SJSA1 (cell line): ENCODE measurements at places on chromosomes 13 and 19.

- DNase-seq = peak; percentile 74
Measured at GRCh38 chr19:29694669-29695627, 20.1 kb downstream of the C19orf12 start.

DNA sequence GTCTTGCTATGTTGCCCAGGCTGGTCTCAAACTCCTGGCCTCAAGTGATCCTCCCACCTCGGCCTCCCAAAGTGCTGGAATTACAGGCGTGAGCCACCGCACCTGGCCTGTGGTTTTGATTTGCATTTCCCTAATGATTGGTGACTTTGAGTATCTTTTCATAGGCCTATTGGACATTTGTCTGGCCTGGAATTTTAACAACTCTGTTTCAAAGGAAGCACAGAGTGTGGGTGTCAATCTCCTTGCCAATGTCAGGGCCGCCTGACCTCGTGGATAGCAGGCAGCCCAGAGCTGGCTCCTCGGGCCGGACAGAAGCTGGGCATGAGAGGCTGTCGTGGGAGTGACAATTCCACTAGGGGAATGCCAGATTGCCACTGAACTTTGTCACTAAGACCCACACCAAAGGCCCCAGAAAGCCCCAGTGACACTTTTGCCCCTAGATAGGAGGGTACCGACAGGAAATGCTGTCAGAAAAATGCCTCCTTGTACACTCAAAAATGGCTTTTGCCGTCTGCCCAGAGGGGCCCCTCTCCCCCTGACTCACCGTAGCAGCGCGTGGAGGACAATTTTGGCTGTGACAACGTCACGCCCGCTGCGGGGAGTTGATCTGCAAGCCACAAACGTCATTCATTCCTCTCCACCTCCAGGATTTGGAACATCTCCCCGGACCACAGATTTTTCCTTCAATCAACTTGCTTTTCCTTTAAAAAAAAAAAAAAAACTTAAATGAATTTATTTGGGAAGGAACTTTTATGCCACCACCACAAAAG, 11.7 kb upstream of the ADGRE5 start:
- no peak for DNase-seq

DNA sequence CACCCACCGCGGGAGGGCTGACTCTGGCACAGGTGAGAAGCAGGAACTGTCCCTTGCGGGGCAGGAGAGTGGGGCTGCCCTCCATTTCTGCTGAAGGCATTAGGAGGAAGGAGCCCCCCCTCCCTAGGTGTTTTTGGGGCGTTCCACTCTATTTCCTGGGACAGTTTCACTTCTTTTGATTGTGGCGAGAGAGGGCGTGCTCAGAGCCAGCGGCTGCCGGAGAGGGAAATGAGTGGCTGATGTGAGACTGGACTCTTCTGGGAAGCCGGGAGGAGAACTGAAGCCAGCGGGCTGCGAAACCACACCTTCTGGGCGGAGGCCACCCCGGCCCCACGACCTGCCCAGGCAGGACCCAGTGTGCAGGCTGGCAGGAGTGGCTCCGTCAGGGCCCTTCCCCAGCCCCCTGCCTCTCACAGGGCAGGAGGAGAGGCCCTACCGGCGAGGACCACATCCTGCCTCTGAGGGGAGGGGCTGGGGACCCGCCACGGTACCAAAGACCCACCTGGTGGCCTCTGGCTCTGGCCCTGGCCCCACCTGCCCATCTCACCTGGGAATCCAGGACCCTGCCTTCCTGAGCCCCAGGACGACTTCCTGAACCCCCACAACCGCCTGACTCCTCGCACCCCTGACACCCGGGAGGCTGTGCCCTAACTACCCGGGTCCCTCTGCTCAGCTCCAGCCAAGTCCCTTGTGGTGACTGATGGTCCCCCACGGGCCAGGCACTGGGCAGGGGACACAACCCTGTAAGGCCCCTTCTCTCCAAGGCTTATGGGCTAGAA, 25.9 kb downstream of the MPND start:
- DNase-seq = peak; percentile 42

DNA sequence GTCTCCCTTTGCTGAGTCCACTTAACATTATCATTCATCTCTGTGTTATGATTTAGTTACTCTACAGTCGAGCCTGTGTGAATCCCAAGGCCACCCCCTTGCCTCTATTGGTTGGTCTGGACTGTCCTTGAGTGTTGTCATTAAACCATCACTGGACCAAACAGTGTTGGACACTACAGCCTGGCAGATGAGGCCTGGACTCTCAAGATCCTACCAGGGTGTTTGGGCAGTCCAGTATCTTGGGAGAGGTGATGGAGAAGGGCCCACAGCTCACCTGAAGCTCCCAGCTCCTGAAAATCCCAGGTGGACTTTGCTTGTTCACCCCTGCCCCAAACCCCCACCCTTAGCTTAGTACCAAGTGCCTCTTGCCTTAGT, 3.8 kb downstream of the CHMP2A start:
- DNase-seq = no peak

GRCh38 chr13:41026788-41027187, 7.7 kb upstream of the ELF1 start:
- no peak for DNase-seq

- DNase-seq = no peak
Measured at GRCh38 chr13:76991432-76991795, 467 bp upstream of the CLN5 start.

DNA sequence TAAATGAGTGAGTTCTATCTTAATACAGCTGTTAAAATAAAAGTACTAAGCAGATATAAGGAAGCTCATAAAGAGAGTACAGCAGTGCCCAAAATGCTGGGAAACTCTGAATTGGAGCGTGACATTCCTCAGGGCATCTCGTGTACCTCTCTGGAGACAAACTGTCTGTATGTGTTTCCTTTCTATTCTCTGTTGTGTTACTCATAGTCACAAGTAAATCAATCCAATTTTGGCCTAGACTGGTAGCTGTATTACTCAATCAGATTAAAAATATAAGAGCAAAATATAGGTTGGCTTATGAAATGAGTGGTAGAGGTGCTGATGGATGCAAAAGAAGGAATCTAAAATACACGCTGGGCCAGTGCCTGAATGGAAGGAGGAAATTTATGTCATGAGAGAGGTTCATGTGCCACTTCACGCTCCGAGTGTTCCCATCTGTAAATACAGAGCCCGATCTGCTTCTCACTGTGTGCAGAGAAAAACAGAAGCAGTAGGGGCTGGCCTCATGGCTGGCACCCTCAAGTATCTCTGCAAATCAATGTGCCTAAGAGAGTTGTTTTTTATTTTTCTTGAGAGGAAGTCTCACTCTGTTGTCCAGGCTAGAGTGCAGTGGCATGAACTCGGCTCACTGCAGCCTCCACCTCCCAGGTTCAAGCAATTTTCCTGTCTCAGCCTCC, 58.7 kb upstream of the RGCC start:
- DNase-seq = no peak

- no peak for DNase-seq
Measured at GRCh38 chr19:38386300-38386970, 1.4 kb downstream of the GGN start.

DNA sequence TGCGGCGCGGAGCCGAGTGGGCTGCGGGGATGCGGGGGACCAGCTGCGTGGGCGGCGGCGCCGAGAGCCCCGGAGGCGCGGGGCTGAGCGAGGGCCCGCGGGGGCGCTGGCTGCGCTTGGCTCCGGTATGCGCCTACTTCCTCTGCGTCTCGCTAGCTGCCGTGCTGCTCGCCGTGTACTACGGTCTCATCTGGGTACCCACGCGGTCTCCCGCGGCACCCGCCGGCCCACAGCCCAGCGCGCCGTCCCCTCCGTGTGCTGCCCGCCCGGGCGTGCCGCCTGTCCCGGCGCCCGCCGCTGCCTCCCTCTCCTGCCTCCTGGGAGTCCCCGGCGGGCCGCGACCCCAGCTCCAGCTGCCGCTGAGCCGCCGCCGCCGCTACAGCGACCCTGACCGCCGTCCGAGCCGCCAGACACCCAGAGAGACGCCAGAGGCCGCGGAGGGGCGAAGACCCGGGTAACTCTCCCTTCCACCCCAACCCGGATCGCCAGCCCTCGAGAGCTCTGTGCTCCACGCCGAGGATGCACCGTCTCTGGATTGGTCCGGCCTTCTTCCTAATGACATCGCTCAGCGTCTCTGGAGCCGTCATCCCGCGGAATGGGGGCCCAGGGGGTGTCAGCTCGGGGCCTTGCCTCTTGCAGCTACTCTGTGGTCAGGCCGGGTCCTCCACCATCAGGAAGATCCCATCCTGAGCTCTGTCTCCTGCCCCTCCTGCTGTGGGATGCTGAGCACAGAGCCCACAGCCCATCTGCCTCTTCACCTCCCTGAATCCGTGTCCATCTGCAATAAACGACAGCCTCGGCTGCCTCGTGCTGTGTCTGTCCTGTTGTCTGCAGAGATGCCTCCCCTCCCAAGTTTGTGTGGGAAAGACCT, 441 bp downstream of the INAFM1 start:
- DNase-seq = no peak

DNA sequence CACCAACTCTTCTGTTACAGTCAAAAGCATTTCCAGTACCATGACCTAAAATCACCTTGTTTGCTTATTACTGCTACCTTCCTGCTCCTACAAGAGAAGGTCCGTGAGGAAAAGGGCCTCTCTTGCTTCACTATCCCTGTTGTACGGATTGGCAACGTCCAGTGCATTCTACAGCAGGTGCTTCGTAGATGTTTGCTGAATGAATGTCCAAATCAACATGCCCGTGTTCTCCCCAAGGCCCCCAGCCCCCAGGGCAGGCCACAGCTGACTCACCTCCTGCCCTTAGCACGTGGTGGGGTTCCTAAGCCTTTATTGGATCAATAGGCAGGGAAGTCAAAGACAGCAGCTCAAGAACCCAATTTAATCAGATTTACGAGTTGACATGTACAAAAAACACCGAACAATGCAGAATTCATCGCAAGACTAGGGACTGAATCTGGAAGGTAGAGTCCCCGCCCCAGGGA, 5.5 kb upstream of the NAPA start:
- no peak for DNase-seq

DNA sequence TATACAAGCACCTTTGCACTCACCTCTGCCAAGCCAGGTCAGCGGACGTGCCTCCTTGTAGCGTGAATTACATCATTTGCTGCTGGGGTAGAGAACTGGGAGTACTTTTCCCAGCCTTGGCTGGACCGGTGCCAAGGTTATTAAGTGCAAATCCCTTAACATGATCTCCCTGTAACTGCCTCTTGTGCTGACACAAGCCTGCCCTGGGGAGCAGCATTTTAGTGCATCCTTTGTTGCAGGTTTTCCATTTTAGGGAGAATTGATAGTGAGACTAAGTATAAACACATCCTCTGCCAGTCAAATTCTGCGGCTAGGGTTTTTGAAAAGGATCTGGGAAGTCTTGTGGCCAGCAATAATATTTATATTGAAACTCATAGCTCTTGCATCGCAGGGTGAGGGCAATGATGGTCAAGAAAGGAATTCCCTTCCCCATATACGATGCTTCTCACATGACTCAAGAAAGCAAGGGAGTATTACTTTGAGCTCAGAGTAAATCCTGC, 32.7 kb upstream of the DCLK1 start:
- DNase-seq = peak; percentile 85

DNA sequence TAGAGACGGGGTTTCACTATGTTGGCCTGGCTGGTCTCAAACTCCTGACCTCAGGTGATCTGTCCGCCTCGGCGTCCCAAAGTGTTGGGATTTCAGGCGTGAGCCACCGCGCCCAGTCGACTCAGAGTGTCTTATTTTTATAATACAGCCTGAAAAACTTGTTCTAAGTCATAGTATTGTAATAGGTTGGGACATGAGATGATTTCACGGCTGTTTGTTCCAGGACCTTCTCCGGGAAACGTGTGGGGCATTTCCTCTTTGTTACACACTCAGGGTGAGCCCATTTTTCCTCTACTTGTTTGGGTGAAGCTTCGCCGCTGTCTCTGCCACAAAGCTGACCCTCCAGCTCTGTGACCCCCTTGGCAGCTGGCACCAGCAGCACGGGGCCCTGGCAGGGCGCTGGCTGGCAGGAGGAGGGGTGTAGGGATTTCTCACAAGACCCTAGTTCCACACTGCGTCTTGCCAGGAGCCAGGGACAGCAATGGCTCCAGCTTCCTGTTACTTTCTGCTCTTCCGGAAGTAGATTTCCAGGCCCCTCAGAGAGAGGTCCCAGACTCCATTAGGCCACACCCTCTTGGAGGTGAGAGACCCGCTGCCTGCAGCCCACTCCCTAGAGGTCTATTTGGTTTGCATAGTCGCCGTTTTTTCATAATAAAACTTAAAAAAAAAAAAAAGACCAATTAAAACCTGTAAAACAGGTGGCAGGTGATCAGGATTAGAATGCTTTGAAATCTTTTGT, 15.6 kb downstream of the FGF21 start:
- no peak for DNase-seq

DNA sequence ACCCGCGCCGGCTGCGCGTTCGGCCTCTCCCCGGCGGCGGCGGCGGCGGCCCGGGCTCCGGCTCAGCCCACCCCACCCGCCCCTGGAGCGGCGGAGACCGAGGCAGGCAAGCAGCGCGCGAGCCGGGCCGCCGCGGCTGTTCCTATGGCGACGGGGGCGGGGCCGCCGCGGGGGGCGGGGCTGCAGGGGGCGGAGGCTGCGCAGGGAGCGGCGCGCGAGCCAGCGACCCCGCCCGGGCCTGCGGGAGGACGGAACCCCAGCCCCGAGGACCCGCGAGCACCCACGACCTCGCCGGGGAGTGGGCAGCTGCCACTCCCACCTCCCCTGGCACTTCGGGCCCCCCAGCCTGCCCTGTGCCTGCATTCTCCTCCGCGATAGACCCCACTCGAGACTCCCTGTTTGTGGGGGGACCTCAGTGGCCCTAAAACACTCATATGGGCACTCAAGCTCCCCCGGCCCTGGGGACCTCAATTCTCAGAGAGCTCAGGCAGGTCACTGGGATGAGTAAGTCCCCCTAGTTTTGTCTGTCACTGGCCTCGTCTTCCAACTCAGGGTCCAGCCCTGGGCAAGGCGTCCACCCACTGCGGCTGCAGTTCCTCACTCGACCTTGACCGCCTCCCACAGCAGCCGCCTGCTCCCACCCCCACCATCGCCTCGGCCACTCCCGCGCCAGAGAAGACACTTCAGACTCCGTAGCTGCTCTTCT, at the start of gene CTXN1:
CTXN1 (minus strand) TSS at position 115 of the 706 bp plus-strand sequence. CDS start 597 bp downstream, outside the sequence.
- DNase-seq = no peak

- no peak for DNase-seq
Measured at GRCh38 chr13:36837354-36838092, 18.5 kb downstream of the RFXAP start.

- no peak for DNase-seq
Measured at GRCh38 chr13:105159841-105160240, 1375.6 kb downstream of the EFNB2 start.

DNA sequence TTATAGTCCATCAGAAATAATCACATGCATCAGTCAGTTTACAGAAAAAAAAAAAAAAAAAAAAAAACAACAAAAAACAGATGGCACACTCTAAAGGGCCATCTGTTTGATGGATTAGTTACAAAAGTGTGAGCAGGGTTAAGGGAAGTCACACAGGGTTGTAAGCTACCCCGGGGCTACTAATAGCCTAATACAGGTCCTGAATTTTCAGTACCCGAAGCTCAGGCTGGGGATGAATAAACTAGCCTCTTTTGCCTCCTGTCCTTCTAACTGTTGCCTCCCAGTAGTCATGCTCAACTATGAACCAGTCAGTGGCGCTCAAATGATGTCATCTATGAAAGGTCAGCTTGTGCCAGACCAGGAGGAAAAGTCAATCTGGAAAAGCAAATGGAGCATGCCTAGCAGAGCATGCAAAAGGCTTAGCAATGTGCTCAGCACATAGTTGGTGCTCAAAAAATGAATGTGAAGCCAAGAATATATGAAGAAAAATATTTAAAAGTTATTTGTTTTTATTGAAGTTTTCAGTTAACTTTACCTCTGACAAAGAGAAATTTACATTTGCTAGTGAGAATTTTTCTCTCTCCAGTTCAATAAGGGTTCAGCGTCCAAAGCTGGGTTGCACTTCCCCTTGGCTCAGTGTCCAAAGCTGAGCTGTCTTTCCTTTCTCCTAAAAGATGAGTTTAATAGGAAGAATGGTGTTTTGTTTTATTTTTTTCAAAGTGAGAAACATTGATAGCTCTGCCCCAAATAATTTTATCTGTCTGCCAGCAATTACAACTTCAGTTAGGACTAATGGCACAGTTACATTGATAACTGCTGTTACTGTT, 30.8 kb upstream of the LRCH1 start:
- DNase-seq = no peak
